ENCODE measurements at places on chromosomes 2 and 18.

- DNase-seq = no peak
These were observed 106.0 kb downstream of the DTNB start for GRCh38 chr2:25567406-25567805.

- DNase-seq = no peak
These were observed 221.9 kb downstream of the ZNF407 start for GRCh38 chr18:74819433-74820059.

- DNase-seq = no peak
These were observed 44.7 kb downstream of the ANKRD44 start for GRCh38 chr2:197265924-197266323.

- peak; percentile 52 for DNase-seq
These were observed 1.3 kb downstream of the EML6 start for GRCh38 chr2:54724560-54725342.

DNA sequence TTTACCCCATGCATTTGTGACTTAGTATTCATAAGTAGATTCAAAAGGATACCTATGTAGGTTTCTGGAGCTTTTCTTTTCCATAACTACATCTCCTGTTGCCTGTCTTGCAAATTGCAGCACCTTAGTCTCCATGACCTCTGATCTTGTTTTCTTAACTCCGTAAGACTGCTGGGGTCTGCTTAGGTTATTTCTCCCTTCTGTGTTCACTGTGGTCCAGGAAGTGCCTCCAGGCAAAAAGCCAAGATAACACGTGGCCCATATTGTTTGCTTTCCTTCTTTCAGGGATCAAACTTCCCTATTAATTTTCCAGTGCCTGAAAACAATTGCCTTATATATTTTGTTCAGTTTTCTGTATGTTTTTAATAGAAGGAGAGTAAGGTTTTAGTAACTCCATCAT is 86.4 kb downstream of the GCA start:
- no peak for DNase-seq

DNA sequence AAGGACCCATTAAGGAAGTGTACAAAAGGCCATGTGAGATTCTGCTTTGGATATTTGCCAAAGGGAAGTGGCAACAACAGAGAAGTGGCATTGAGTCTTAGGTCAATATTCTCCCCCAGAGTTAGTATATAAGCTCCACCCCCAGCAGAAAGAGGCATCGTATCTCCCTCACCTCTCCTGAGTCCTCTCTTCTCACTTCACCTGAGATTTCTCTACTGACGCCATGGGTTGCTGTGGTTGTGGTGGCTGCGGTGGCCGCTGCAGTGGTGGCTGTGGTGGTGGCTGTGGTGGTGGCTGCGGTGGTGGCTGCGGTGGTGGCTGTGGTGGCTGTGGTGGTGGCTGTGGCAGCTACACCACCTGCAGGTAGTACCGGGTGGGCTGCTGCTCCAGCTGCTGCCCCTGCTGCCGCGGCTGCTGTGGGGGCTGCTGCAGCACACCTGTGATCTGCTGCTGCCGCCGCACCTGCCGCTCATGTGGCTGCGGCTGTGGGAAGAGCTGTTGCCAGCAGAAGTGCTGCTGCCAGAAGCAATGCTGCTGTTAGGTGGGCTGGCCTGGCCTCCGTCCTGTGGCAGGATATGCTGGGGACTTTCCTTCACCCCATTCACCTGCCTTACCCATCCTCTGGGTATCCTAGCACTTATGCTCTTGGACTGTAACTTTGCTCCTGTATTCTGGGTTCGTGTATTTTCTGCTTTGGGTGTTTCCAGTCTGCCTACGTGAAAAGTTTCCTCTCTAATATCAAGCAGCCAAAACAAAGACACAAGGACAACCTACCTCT is 5.9 kb downstream of the SCYGR3 start:
- DNase-seq = no peak

GRCh38 chr2:10770956-10771750 is 41.4 kb downstream of the PDIA6 start:
- DNase-seq = no peak

DNA sequence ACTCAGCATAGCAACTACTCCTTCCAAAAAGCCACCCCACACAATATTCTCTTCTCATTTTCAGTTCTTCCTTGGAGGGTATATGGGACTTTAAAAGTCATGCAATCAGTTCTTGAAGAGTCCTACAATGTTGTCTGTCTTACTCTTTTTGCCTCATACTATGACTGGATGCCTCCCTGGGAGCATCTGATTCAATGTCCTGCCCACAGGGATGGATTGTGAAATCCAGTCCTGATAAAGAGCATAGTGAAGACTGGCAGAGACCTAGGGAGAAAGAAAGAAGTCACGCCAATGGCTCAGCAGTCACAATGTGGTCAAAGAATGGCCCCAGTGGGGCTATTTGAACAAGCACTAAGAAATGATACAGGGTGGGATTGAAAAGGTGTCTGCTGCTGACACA is 155.1 kb upstream of the SERPINE2 start:
- no peak for DNase-seq

DNA sequence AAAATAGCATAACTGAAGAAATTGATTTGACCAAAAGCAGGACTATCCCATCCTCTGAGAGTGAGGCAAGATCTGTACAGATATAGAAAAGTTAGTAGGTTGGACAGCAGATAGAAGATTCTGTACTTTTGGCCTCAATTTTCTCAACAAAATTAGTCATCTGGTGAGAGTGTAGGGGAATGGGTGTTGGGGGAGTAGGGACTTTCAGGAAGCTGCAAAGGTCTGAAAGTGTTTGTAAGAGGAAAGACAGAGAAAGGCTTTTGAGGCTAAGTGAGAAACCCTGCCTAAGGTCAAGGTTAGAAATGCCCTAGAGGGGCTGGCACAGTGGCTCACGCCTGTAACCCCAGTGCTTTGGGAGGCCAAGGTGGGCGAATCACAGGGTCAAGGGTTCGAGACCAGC is 40.3 kb downstream of the DAPL1 start:
- DNase-seq = no peak

DNA sequence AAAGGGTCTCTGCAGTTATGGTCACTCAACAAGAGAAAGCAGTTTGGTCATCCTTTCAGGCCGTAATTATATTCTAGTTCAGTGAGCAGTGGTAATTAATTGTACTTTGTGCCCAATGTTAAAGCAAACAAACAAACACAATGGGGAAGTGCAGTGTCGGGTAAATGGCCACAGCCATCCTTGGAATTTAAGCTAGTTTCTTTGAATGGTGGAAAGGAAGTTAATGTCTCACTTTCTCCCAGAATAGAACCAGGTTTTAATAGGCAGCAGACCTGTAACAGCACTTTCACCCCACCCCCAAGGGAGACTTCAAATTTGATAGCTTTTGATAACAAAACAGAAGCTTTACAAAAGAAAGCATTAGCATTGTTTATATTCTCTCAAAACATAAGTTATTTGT is 20.0 kb upstream of the ITGAV start:
- no peak for DNase-seq

DNA sequence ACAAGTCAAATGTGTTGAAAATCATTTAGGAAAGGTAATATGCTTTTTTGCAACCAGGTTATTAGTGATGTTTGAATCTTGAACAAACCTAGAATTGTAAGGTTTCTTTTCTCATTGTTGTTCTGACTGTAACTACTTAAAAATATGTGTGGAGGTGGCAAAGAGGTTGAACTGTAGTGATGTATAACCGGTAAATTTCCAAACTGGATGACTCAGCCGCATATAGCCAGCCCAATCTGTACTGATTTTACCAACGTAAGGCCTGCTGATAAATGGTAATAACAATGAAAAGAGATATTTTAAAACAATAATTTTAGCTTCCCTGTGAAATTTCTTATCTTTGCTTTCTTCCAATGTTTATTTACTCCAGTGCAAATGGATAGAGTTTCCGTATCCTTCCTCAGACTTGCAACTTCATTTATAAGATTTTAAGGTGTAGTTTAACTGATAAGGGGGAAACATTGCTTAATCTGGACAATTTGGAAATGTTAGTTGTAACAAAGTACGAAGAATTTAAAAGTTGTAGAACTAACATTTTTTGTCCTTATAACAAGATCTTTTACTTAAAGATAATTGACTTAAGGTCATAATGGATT is 1170.4 kb upstream of the ZEB2 start:
- DNase-seq = no peak

- DNase-seq = no peak
These were observed 253.2 kb upstream of the EPC2 start for GRCh38 chr2:148391324-148391723.

DNA sequence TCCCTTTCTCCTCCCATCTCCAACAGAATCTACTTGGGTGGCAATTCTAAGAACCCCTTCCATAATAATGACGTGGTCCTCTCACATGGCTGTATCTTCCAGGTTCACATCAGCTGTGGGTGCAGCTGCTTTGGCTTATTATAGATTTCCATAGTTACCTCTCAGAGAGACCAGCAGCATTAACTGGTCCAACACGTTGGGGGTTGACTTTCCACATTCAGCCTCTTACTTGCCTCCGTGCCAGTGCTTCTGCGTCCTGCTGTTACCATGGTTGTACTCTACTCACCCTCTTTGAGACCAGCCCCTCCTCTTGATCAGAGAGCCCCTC is 570.7 kb downstream of the PLCL1 start:
- no peak for DNase-seq

GRCh38 chr2:41695198-41696113 is 352.4 kb upstream of the PKDCC start:
- DNase-seq = no peak
